ENCODE measurements at places on chromosomes 1 and 21.

GRCh38 chr21:32322103-32322502, 23.4 kb downstream of the MRAP start:
- no peak for DNase-seq

DNA sequence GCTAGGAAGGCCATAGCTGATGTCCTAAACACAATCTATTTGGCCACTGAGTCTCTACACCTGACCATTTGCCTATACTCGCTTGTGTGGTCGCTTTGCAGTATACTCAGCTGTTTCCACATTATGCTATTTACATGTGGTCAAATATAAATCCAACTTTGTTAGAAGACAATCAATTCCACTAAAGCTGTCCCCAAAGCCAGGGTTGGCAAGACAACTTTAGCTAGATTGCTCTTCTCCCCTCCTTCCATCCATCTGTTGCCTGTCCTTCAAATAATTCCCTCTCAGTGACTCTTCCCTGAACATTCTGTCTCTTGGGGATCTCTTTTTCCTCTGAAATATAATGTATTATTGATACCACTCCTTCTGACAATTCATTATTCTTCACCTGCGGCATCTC, 30.1 kb downstream of the AVPR1B start:
- no peak for DNase-seq

DNA sequence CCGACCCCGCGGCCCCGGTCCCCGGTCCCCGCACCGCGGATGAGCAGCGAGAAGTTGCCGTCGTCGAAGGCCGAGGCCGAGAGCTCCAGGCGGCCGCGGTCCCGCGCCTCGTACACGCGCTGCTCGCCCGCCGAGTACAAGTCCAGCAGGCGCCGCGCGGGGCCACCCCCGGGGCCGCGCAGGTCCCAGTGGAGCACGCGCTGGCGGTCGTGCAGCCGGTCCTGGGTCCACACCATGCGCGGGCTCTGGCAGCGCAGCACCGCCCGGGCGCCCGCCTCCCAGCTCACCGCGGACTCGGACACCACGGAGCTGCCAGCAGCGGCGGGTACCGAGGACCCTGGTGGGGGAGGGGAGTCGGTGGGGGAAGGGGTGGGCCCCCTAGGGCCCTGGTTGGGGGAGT, 2.9 kb downstream of the MXRA8 start:
- no peak for DNase-seq

DNA sequence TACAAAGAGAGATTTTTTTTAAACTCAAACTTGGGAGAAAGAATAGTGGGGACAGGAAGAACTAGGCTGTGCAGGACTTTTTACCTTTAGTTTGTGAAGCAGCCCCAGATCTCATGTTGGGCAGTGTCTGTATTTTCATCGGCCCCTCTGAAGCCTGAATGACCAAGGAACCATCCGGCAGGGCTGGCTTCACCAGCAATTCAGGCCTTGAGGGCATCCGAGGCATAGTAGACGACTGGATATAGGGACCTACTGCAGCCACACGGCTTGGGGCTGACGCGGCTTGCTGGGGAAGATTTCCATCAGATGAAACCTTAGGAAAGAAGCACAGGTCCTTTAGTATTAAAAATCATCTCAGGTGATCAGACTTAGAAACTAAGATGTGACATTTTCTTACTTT, 43.7 kb downstream of the TP53BP2 start:
- no peak for DNase-seq

DNA sequence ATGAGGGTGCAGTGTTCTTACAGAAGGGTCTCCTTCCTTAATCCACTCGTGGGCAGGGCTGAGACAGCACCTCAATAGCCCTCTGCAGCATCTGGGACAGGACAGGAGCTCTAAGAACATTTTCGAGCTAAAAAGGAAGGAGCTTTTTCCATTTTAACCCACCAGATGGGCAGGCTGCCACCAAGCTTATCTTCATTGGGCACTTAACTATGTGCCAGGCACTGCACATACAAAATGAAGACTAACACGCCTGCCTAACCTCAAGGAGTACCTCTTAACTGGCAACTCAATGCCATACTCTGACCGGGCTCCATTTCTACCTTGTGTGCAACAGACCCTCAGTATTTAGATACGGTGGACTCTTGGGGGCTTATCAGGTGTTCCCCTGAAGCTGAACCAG, 48.2 kb downstream of the SSBP3 start:
- no peak for DNase-seq
